ENCODE measurements at places on chromosomes 6 and 20.

- no peak for DNase-seq
Observed at GRCh38 chr6:43739642-43740091, 30.3 kb upstream of the VEGFA start.

GRCh38 chr6:128725271-128726233 is 157.4 kb upstream of the LAMA2 start:
- DNase-seq: peak; percentile 10

GRCh38 chr6:170456886-170457698 is 96.0 kb downstream of the PSMB1 start:
- no peak for DNase-seq

DNA sequence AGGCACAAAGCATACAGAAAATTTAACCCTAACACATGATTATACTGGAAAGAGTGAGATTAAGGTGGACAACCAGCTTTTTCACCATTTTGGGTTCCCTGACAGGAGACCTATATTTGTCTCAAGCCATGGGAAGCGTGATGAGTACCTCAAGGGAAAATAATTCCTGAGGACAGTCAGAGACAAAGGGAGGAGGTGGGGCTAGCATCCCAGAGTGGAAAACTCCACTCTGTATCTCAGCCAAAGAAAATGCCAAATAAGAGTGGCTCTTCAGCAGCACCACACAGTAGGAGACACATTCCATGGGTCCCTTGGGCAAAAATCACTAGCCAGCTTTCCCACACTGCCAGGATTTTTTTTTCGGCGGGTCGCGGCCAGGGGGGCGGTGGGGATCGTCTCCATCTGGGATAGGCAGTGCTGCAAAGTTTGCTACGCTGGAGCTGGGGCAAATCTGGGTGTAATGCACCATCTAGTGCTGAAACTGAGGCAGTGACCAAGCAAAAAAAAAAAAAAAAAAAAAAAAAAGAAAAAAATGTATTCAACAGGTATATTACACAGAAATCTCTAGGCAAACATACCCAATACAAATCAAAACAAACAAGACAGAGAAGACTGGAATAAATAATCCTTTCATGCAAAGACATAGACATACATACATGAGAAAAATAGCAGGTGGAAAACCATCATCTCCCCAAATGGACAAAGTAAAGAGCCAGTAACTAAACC is 77.3 kb upstream of the SLC35F1 start:
- DNase-seq: no peak

- DNase-seq: no peak
Observed at GRCh38 chr20:8527998-8528723, 396.1 kb downstream of the PLCB1 start.

GRCh38 chr20:52190437-52191131 is 995 bp downstream of the ZFP64 start:
- DNase-seq: no peak

DNA sequence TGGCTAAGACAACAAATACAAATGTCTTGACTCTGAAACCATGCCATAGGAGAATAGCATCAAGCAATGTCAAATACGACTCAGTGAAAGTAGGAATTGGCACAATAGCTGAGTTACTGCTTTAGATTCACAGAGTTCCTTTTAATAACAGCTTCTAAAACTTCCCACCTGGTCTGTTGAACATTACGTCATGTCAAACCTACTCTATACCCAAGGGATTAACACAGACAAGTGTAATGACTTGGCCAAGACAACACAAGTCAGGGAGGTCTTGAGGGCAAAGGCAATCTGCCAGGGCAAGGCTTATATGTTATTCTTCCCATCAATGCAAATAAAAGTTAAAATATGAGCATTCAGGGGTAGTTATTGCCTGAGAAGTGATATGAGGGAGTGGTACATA is 265.1 kb upstream of the PRDM1 start:
- no peak for DNase-seq

DNA sequence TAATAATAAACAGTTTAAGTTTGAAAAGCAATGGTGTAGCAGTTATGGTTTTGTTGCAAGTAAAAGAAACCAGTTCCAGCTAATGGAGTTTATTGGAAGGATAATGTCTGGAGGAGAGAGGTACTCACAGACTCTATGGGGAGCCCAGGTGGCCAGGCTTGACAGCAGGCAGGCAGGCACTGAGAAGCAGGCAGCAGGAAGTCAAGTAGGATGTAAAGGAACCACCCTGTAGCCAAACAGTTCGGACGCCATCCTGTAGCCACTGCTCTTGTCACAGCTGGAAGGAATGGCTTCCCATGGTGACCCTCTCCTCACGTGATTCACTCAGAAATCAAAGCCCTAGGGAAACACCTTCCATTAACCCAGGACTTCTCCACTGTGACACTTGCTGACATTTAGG is 96.7 kb upstream of the MC3R start:
- no peak for DNase-seq

- no peak for DNase-seq
Observed at GRCh38 chr6:113763311-113763766, 93.8 kb upstream of the MARCKS start.

- no peak for DNase-seq
Observed at GRCh38 chr6:97067045-97067444, 142.5 kb downstream of the KLHL32 start.

All from C1 segment of cervical spinal cord (tissue), 14 donors.